ENCODE measurements at places on chromosomes 3 and 15.

- DNase-seq = peak; percentile 71
Observed at GRCh38 chr3:58041826-58042324, 33.7 kb downstream of the FLNB start.

GRCh38 chr3:55765398-55765797, 278.3 kb upstream of the WNT5A start:
- DNase-seq = no peak

DNA sequence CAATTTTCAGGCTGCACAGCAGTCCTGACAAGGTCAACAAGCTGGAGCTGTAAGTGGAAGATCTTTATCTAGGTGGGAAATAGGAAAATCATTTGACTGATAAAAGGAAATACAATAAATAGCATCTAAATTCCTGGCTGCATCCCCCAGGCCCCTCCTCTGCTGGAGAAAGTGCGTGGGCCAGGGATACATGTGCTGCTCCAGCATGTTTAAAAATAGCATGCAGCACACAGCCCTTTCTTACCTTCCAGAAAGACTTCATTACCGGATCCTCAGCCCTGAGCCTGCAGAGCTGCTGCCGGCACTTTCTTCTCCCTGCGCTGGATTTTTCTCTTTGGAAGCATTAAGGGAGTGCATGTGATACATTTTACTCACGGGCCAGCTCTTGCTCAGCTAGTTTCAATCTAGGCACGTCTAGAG, 77.3 kb downstream of the HMG20A start:
- DNase-seq = no peak

DNA sequence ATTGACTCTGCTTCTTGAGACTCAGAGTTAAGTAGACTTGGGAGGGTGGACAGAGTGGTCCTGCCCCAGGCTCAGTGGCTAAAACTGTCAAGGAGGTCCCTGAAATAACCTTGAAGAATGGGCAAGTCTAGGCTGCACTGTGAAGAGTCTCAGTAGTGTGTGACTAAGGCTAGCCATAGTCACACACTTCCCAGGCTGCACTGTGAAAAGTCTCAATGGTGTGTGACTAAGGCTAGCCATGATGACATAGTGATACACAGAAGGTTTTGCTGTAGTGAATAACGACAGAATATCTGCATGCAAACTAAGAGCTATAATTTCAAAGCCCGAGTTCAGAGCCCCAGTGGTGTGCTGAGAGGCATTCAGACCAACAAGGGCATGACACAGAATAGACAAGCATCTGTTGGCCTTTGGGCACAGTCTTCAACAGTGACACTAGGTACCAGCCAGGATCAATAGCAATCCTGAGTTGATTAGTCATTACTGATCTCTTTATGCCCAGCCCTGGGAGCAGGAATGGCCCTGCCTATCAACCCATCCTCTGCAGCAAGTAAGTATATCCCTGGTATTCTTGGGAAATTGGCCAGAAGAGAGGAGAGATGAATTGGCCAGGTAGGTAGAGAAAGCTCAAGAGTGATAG, 72.4 kb upstream of the BBX start:
- DNase-seq = no peak

- DNase-seq = no peak
Observed at GRCh38 chr3:144031938-144032337, 60.3 kb downstream of the DIPK2A start.

DNA sequence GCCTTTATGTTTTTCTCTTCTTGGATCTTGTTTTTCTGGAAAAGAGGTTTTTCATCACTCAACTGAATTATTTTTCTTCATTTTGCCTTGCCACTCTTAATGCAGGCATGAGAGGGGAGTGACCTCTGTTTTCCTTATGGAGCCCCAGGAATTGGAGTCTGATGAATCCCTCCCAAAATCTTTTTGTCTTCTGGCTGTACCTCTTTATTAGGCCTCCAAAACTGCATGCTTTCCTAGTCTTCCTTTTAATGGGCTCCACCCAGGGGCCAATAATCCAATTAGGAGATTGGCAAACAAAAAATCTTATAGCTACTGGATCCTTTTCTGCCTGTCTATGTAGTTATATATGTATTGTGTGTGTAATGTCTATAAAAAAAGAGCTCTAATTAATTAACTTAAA, 192.4 kb upstream of the PEX5L start:
- DNase-seq = no peak
